ENCODE measurements at places on chromosomes 12 and 14.

GRCh38 chr12:29054858-29055663 lies 94.0 kb upstream of the FAR2 start:
- DNase-seq = no peak

DNA sequence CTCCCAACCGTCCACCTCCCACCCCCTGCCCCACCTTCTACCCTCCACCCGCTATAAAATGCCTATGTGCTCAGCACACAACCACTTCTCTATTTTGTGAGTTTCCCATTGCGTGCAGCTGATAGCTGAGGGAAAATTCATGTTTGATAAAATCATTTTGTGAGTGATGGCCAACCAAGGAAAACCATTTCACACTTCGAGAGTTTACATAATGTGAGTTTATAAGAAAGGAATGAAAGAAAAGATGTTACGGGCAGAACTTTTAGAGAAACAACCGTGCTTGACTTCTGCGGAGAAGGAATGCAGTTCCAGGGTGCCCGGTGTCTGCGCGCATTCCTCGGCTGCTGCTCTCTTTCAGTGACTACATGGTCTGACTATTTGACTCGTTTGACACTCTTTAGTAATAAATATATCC lies 140.9 kb downstream of the EFCAB11 start:
- DNase-seq = no peak

DNA sequence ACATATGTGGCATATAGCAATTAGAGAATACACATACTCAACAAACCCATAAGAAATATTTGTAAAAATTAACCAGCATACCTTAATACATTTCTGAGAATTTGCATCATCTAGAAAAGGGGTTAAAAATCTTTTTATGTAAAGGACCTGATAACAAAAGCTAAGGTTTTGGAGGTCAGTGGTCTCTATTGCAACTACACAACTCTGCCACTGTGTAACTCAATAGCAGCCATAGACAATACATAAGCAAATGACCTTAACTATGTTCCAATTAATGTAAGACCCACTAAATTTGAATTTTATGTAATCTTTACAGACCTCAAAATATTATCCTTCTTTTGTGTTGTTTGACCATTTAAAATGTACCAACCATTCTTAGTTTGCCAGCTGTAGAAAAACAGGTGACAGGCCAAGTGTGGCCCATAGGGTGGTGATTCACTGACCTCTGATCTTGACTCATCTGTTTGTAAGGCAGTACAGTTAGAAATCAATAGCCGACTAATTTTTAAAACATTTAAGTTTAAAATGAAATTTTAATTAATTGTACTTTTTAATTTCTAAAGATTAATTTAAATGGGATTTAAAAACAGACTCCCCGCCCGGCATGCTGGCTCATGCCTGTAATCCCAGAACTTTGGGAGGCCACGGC lies 7.4 kb upstream of the EPS8 start:
- DNase-seq = no peak

- DNase-seq = no peak
Observed at GRCh38 chr12:80877721-80878265, 59.9 kb downstream of the LIN7A start.

All from vagina (tissue), 2 donors.